T-cell (primary cell): ENCODE measurements at places on chromosomes 1 and 21. TPM values are rescaled to one million over a fixed set of nuclear protein-coding genes. Genes with fewer than 3 reads are reported as not detected.

- no peak for DNase-seq
Observed at GRCh38 chr1:160409486-160409885, 9.1 kb downstream of the VANGL2 start.

DNA sequence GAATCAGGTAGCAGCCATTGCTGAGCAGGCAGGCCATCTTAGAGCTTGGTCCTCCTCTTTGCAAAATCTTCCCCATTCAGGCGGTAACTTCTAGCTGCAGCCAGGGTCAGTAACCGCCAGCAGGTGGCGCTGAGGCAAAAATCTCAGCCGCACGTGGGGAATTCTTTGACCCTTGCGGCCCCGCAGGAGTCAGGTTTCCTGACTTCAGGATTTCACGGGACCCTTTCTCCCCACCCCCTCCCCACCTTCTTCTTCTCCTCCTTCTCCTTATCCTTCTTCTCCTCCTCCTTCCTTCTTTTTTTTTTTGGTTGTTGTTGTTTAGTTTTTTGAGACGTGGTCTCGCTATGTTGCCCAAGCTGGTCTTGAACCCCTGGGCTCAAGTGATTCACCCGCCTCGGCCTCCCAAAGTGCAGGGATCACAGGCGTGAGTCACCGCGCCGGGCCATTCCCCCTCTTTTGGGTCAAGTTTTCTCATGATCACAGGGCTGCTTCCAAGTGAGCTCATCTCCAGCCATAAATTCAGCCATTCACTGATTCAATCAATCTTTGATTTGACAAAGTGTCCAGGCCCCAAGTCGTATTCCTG, 33.4 kb upstream of the TENT5B start:
- peak; percentile 65 for DNase-seq

- DNase-seq, result no peak
Observed at GRCh38 chr1:75132812-75133619, 1.2 kb upstream of the LHX8 start.

Gene FMOD
- total RNA-seq, result not detected

Gene IBA57
- 12.6 TPM for total RNA-seq

Gene AMY1C
- total RNA-seq, result not detected

GRCh38 chr1:64811131-64811530, 66.3 kb downstream of the RAVER2 start:
- no peak for DNase-seq
